GM04503 (cell line): ENCODE measurements at places on chromosomes 1 and 21.

DNA sequence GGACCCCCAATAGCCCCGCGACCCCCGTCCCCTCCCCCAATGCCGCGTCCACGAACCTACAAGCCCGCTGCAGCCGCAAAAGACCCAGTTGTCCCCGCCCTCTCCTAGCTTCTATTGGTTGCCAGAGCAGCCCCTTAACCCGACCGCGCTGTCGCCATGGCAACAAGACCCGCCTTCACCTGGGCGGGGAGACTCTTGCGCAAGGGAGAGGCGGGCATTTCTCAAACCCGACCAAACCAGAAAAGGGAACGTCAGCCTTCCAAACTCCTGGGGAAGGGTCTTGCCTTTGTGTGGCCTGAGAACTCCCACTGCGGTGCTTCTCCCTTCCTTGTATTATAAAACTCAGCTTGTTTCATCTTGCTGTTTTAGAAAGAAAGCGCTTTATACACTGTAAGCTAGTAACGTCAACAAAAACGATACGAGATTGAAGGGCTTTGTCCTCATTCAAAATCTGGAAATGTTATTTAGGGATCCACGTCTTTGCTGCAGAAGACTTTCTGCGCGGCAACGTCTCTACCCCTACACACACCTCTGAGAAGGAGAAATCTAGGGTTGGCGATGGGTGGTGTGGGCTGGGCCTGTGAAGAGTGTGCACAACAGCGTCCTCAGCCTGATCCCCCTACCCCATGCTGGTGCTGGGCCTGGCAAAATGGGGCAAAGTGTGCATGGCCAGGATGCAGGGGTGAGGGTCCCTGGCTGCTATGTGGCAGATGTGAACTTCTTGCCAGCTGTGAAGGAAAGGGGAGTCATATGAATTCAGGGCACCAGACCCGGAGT is at the start of gene TMEM9:
Gene TMEM9, minus strand, starts transcription at position 86 of the 777 bp plus-strand sequence. CDS start 551 bp downstream, outside the sequence.
- peak; percentile 51 for DNase-seq

GRCh38 chr1:150572918-150573647 is 6.3 kb downstream of the MCL1 start:
- DNase-seq: no peak

- no peak for DNase-seq
Observed at GRCh38 chr1:70405780-70406416, 5.2 kb upstream of the CTH start.

DNA sequence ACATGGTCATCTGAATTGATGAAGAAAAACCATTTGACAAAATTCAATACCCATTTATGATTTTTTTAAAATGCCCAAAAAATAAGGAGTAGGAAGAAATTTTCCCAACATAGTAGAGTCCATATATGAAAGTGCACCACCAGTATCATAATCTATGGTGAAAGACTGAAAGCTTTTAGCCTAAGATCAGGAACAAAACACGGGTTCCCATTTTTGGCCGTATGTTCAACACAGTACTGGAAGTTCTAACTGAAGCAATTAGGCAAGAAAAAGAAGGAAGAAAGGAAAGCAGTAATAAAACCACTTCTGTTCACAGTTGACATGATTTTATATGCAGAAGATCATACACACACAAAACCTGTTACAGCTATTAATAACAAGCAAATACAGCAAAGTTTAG is 227.8 kb upstream of the RAB4A start:
- DNase-seq: no peak
